ENCODE measurements at places on chromosomes 2 and 18.

DNA sequence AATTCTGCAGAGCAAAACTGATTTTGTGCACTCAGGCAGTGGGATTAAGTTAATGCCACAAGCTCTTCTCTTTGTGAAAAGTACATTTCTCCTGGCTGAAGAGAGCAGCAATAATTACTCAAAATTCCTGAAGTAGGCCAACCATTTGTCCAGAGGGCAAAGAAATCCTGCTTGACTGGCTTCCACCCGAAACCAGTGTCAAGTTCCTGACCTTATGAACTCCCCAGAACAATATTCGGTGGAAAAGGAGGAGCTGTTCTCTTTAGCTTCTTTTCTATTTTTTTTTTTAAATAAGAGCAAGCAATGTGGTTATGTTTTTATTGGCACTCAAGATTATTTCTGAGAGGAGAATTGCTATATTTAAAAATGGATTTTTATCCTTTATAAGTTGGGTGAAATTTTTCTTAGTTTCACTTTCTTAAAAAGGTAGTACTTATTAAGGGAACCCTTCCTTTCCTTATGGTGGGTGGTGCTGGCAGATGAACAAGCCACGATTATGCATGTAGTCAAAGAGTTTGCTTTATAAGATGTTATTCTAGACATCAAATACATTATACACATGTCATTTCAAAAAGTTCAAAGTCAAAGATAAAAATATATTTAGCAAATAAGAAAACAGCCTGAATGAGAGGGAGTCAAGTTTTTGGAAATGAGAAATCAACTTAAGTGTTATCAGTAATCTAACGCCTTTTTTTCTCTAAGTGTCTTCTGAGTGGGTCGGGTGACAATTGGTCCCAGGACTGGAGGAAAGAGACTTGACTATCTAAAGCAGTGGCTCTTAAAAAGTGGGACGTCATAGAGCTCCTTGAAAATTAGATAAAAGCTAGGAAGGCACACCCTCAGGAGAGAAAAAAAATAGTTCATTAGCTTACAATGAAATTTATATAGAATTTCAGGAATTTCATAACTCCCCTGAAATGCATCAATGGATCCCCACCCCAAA is 194.5 kb downstream of the IKZF2 start:
- DNase-seq, result no peak

DNA sequence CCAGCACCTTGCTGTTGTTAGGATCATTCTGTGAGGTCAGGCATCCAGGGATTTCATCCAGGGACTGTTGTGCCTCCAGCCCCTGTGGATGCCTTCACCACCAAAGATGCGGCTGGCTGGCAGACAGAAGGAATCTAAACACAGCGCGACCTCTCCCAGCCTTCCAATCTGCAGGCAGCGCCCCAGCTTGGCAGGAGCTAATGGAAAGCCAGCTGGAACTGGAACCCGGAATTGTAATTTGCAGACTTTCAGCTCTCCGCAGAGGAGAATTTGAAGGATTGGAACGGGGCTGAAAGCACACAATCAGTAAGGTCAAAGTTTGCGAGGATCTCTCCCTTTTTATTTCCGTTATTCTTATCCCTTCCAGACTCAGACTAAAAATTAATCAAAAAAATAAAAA is 127.8 kb downstream of the TRIB2 start:
- DNase-seq, result no peak

- DNase-seq, result no peak
Measured at GRCh38 chr2:46448641-46449040, 30.7 kb upstream of the TMEM247 start.

- DNase-seq, result no peak
Measured at GRCh38 chr18:50203801-50204604, 9.1 kb upstream of the MYO5B start.

DNA sequence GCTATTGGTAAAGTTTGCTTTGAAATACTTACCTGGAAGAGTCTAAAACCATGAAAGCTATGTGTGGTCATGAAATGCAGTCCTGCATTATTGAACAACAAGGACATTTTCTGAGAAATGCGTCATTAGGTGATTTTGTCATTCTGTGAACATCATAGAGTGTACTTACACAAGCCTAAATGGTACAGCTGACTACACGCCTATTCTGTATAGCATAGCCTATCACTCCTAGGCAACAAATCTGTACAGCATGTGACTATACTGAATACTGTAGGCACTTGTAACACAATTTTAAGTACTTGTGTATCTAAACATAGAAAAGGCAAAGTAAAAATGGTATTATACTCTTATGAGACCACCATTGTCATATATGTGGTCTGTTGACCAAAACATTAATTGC is 8.1 kb downstream of the FAM171B start:
- no peak for DNase-seq

DNA sequence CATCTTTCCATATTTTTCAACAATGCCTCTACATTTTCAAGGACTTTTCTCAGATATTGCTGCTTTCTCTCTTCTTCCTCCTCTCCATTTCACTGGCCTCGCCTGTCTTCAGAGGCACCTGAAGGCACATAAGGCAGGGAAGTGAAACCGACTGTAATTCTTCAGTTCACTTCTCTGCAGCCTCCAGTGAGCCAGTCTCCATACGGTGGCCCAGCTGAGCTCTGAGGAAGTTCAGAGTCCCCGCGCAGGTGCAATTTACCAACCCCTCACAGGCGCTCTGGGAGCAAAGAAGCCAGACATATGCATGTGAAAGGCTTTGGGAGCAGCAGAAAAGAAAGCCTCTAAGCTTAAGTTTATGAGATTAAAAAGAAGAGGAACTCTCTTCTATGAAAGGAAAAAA is 12.4 kb downstream of the KLHL14 start:
- DNase-seq, result no peak
